ENCODE measurements at places on chromosomes 3 and 15.

DNA sequence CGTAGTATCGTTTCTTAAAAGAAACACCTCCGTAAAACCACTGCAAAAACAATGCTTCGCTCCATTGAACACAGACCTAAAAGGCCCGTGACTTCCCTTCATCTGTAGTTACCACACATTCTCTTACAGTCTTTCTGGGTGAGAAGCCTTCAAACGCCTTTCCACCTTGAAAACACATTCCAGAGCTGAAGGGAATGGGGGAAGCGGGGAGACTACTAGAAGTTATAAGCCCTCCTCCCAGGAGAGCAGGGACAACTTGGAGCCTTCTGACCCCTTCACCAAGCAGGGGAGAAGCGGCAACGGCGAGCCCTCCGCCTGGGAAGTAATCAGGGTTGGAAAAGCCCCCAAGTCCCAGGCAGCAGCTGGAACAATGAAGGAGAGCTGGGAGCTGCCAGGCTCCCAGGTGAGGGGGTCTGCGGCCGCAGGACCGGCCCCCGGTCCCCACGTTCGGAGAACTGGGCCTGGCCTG is 461 bp downstream of the SECISBP2L start:
- peak; percentile 51 for DNase-seq

DNA sequence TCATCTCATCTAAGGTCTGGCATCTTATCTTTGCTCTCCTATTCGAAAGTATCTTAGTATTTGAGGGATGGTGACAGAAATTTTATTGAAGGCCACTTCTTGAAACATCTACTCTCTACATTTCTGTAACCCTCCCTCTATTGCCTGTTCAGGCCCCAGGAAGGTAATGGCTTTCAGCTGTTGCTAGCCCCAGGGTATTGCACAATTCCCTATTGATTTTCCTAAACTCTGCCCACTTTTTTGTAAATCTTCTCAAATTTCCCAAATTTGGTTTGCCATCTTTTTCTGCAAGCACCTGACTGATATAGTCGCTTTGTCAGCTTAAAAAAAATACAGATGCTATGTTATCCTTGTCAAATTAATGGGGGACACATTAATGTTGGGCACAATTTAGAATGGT is 242.1 kb downstream of the RAP2B start:
- DNase-seq = no peak

DNA sequence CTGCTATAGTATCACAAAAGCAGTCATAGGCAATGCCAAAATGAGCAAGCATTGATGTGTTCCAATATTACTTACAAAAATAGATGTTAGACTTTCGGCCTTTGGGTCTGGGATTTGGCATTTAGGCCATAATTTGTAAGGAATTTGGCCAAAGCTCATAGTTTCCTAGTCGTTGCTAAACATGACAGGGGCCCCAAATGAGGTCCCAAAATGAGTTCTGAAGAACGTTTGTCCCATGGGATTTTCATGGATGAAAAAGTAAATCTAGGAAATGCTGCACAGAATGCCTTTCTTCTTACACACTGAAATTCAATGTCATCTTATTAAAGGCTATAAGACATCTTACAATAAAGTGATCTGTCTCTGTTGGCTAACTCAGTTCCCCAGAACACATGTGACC is 456.0 kb downstream of the CNTN4 start:
- no peak for DNase-seq

GRCh38 chr15:82093774-82094211 is 48.0 kb upstream of the MEX3B start:
- DNase-seq = peak; percentile 99

- no peak for DNase-seq
These were observed 32.9 kb downstream of the SNTN start for GRCh38 chr3:63685340-63685739.

GRCh38 chr3:146390957-146391356 is 78.4 kb downstream of the PLSCR2 start:
- peak; percentile 35 for DNase-seq

GRCh38 chr15:74262625-74263024 is 26.5 kb downstream of the CCDC33 start:
- DNase-seq = no peak

GRCh38 chr3:82293867-82294266 is 532.4 kb upstream of the GBE1 start:
- no peak for DNase-seq

DNA sequence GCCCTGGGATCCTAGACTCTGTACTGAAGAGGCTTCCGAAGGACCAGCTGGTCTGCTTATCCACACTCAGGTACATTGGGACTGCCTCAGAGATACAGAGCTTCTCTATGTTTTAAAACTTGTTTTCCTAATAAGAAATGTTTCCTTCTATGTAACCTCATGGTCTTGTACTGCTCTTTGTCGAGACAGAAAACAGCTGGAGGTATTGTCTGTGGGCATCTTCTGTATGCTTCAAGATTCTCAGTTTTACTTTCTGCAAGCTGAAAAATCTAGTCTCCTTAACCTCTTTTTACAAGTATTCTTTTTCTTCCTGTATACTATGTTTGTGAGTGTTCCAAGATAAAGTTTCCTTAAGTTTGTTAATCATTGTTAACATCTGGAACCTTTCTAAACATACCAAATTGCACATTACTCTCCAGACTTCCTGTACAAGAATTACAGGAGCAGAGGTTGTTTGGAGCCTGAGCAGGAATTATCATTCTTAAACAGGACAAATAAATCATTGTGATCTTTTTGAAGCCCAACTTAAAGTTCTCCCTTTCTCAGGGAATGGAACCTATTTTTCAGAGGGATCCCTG is 358.3 kb upstream of the CFAP20DC start:
- no peak for DNase-seq

- no peak for DNase-seq
These were observed 15.1 kb downstream of the MTHFS start for GRCh38 chr15:79881668-79882067.

GRCh38 chr3:55069950-55070349 is 142.1 kb upstream of the LRTM1 start:
- no peak for DNase-seq

DNA sequence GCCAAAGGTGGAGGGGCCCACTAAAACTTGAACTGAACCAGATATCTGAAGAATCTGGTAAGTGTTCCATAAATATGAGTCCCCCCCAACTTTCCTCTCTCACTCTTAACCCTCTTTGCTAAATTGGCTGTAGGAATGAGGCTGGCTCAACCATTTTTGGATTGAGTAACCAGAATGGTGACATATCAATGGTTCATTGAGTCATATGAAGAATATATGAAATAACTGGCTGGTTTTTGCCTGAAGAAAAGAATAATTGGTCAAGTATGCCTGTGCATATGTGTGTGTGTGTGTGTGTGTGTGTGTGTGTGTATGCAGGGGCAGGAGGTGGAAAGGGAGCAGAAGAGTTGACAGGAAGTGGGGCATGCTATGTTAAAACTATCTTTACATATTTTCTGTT is 472.9 kb upstream of the THBS1 start:
- peak; percentile 31 for DNase-seq

DNA sequence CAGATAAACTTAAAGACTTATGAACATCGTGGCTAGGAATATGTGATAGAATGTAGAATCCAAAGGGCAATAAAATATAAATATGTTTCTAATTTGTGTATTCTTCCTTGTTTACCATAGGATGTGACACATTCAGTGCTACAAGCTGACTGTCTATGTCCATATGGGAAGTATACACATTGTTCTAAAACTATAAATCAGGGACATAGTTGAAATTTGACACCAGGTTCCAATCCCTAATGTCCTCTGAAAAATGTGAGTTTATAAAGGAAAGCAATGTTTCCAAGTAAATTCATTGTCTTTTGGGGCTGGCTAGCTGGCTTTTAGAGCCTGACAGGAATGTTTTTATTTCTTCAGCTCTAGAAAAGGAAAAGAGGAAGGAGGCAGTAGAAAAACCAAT is 273.6 kb downstream of the CNTN4 start:
- no peak for DNase-seq

- DNase-seq = no peak
These were observed 1.8 kb upstream of the SLC38A3 start for GRCh38 chr3:50203113-50203808.

DNA sequence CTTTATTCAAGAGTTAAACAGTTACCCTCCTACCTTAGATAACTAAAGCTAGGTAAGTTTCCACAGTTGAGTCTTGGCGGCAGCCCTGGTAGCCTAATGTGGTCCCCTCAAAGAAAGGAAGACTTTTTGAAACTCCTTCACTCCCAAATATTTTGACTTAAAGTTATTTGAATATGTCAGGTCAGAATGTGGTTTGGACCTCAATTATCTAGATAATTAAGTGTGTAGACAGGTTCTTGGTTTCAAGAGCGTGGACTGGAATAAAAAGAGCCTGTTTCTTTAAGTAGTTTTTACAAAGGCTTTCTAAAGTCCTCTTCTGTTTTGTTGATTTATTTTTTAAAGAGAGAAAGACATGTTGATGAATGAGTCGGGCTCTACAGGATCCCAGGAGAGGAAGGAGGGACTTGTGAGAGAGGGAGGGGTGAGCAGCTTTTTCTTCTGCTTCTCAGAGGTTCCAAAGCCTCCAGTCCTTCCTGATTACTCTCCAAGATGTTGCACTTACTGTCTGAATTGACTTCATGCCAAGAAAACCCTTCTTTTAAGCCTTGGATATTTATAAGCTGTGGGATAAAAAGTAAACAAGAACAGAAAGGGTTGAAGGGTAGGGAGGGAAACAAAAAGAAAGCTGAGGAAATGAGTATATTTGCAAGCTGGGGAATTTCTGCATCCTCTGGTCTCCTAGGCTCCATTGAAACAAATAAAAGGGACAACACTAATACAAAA is 457.4 kb downstream of the IGSF11 start:
- no peak for DNase-seq

DNA sequence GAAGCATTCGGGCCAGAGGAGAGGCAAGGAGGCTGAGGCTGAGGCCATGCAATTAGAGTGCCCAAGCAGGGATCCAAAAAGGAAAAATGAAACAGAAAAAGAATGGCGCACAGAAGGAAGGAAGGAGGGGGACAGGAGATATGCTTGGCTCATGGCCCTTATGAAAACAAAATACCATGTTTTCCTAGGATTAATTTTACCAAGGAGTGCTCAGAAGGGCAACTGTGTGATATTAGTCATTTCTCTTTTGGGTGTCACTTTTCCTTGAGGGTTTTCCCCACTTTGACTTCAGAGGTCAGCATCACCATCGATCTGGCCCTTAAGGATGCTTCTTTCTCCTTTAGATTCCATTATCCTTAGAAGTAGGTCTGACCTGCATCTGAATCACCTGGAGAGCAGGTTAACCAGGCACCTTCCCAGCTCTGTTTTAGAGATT is 1.4 kb downstream of the PARP14 start:
- DNase-seq = no peak

DNA sequence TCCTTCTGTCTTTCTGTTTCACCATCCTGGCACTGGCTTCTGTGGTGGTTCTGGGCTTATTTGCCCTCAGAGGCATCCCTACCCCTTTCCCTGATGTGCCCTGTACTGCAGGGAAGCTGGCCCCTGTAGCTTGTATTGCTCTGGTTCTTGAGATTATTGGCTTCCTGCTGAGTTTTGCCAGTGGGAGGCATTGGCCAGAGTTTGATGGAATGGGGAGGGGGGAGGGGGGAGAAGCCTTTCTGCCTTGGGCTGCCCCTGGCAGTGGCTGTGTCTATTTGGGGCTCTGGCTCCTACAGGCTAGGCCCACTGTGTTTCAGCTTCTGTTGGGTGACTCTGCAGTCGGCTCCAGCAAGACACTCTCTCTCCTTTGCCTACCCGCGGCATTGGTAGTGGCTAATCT is 41.6 kb upstream of the SEMA6D start:
- no peak for DNase-seq

DNA sequence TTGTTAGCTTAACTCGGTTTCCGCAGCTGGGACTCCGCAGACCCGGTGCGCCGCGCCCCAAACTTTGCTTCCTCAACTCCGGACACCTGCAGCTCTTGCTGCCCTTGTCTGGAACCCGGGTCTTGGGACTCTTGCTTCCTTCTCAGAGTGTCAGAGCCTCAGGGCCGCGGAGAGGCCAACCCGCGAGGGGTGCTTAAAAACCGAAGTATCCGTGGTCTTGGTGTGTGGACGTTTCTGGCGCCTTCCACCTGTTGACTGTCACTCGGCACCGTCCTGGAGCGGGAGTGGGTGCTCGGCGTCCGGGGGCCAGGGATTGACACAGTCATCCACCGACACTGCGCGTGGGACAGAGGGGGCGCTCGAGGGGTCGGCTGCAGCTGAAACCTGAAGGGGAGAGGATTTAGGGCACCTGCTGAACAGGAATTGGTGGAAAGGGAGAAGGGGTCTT is 386 bp downstream of the SQOR start:
- DNase-seq = no peak

DNA sequence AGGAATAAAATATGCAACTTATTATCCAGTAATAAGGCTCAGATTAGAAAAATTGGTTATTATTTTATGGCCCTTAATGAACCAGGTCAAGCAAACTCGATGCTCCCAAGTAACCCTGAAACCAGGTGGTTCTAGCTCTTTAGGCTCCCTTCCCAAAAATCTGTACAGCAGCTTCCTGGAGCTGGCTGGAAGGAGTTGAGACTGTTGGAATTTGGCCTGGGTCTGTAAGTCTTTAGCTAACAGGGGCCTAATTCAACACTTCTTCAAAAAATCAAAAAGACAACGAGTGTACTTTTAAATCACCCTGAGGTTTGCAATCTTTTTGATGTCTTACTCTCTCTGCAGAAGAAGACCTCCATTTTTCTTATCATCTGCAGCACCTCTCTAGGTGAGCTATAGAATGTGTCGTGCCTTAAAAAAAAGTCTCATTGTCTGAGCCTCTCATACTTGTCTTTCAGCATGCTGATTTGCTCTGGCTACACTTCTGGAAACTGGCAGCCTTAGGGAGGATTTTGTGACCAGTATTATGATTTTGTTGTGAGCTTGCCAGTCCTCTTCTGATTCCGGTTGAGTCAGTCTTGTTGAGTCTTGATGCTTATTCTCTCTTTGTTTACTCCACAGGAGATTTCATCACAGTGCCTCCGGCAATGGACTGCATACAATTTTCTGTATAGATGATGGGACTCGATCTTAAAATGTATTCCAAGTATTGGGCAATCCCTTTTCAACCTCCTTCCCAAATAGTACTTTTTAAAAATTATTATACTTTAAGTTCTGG is 235.0 kb upstream of the KBTBD8 start:
- peak; percentile 11 for DNase-seq

DNA sequence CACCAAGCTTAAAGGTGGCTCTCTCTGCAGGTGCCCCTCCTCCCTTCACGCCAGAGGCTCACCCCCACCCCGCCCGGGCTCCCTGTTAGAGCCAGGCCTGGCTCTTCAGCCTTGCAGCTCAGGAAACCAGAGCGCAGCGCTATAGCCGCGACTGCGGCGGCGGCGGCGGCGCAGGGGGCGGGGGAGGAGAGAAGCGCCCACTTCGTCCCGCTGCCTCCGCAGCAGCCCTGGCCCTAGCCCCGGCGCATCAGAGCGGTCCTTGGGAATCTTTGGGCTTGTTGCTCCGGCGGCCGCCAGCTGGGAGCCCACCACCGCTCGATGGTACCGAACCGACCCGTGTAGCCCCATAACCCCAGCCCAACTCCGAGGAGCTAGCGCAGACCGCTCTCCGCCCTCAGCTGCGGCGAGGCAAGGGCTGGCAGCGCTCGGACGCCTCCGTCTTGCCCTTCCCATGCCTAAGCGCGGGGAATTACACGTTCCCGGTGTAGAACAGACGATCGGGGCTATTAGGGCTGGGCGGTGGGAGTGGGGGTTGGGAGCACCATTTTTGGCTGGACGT is 1.2 kb downstream of the RASGRF1 start:
- DNase-seq = no peak

- no peak for DNase-seq
These were observed 28.4 kb upstream of the SHC4 start for GRCh38 chr15:48992096-48992495.

- peak; percentile 11 for DNase-seq
These were observed 183.2 kb downstream of the NEK10 start for GRCh38 chr3:27186013-27186412.

- no peak for DNase-seq
These were observed 517 bp downstream of the FBN1 start for GRCh38 chr15:48644827-48645557.

- no peak for DNase-seq
These were observed 141.9 kb downstream of the NSMCE3 start for GRCh38 chr15:29127506-29128430.

Data from amniotic epithelial cell (primary cell).